ENCODE measurements at places on chromosomes 2 and 18. TPM values are rescaled to one million over a fixed set of nuclear protein-coding genes. Genes with fewer than 3 reads are reported as not detected.

Gene C1GALT1C1L
- 1.8 TPM for total RNA-seq

Gene LAMA1
- 11.0 TPM for total RNA-seq

Gene HEATR5B
- 30.6 TPM for total RNA-seq

Gene CRYBA2
- not detected for total RNA-seq

Gene CFAP221
- total RNA-seq = 12.2 TPM

Gene PKDCC
- total RNA-seq = 12.3 TPM

Gene DNER
- 1.7 TPM for total RNA-seq

All from articular chondrocyte of knee joint (primary cell).